ENCODE measurements at places on chromosomes 3 and 15.

DNA sequence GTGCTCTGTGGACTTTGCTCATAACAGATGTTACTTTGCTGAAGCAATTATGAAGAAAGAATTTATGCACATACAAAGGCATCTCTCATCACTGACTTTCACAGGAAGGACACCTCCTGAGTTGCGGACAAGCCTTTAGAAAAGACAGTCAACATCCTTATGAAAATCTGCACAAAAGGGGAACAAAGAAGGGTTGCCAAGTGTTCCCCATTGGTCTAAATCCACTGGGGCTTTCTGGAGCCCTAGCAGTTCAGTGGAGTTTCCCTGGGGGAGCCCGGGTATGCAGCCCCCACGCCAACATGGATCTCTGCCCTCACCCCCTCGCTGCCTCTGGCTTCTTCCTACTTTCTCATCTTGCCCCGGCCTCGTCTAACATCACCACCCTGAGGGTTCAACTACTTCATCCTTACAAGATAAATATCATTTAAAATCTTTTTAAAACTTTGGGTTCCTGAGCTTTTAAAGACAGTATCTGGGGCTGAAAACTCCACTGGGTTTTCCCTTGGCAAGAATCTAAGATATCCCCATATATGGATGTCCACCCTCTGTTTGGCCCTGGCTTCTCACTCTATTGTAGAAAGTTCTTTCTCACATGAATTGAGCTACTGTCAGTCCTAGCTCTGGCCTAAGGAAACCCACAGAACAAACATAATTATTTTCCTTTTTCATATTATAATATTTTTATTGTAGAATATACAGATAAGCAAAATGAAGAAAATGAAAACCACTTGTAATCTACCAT lies 207.9 kb upstream of the RGMA start:
- no peak for DNase-seq

GRCh38 chr3:188792793-188793192 lies 379.0 kb upstream of the TPRG1 start:
- no peak for DNase-seq

DNA sequence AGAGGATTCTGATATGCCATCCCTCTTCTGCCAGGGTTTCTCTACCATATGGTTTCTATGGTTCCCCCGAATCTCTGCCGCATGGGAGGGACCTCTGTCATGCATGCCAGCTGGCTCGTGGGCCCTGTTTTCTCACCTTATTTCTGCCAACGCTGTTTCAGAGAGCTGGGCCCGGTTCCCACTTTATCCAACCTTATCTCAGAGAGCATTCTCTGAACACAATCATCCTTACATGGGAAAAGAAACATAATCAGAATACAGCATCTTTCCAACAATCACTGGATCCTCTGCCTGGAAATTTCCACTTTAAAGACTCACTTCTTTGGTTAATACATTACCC lies 234.5 kb upstream of the ZBTB20 start:
- no peak for DNase-seq

DNA sequence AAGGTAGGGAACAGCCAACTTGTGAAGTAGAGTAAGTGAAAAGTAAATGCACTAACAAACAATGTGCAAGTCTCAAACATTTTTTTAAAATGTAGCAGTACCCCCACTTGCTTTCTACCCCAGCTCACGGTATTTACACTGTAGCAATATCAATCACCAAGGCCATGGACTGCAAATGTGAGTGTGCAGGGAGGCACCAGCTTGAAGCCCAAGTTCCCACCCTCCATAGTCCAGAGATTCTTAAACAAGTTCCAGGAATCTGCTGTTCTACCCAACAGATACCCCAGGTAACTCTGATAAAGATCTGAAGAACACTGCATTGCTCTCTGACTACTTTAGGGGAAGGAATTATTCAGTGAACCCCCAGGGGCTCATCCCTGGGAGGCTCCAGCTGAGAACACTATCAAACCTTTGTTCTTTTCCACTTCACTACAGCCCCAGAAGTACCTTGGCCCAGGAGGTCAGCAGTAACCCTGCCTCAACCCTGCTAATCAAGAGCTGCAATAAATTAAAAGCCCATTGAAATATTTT lies 86.1 kb downstream of the FOXP1 start:
- no peak for DNase-seq

DNA sequence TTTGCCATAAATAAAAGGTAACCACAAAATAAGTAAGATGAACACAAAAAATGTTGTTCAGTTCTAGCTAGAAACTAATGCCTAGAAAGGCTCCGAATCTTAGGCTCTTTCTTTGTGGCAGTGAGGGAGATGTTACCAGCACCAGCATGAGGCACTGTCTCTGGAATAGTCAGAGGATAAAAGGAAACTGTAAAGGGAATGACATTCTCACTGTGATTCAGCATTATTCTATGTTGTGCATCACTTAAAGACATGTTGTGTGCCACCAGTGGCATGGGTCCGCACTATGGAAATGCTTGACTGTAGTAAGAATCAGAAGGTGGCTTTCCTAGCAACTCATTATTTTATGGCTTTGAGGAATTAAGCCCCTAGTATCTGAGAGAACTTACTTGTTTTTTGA lies 70.8 kb downstream of the SEC22A start:
- DNase-seq = no peak

DNA sequence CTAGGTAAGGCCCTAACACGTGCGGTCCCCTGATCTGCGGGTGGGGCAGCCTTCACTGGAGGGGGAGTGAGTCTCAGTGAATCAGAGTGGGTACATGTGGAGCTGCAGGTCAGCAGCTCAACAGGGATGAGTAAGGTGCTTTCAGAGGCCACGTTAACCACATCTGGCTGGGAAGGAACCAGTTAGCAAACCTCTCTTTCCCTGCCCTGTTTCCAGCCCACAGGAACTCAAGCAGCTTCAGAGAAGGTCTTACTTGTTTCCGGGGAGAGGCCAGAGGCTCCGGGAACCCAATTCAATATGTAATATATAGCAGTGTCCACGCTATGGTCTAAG lies 175.3 kb downstream of the XXYLT1 start:
- no peak for DNase-seq

GRCh38 chr3:155730843-155731242 lies 14.0 kb downstream of the PLCH1 start:
- no peak for DNase-seq

- DNase-seq = no peak
These were observed 23.7 kb downstream of the PRR23E start for GRCh38 chr3:127216415-127217261.

DNA sequence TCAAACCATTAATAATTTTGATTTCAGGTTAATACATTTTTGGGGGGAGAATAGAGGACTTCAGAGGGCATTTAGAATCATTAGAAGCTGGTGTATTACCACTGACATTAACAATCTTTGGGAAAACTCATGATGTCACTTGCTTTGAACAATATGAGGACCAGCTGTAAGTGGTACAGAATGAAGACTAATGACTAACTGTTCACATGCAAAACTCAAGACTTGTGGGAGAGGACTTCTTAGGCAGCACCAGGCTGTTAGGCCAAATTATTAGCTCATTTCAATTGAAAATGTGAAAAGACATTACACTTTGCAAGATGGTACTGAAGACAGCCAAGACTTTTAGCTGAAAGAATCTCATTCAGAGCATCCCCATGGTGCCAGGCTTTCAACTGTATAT lies 426.2 kb upstream of the ADAMTS9 start:
- DNase-seq = no peak

- no peak for DNase-seq
These were observed 36.5 kb downstream of the DAPK2 start for GRCh38 chr15:64009798-64010261.

DNA sequence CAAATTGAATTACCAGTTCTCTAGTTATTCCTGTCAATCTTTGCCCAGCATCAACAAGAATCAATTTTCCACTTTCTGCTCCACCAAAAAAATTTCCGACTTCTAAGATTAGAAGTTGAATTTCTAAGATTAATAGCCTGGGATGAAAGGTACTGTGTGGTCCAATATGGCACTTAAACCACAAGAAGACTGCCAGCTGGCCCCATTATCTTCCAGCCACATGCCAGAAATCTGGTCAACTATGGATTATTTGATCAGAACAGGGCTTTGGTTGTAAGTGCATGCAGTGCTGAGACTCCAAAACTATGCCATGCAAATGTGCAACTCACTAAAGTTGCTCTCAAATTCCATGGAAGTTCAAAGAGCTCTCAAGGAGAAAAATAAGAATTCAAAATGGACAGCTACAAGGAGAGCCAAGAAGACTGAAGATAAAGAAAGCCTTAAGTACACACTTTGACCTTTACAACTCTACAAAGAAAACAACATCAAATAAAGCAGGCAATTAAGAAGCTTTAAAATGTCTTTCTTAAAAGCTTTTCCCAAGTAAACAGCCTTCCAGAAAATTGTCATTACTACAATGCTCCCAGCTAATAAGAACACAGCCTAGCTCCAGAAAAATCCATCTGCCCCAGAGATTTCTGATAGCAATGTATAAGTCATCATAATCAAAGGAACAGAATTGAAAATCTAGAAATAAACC lies 64.2 kb downstream of the ST3GAL6 start:
- DNase-seq = no peak

- no peak for DNase-seq
These were observed 11.0 kb downstream of the KAT2B start for GRCh38 chr3:20051123-20051806.

DNA sequence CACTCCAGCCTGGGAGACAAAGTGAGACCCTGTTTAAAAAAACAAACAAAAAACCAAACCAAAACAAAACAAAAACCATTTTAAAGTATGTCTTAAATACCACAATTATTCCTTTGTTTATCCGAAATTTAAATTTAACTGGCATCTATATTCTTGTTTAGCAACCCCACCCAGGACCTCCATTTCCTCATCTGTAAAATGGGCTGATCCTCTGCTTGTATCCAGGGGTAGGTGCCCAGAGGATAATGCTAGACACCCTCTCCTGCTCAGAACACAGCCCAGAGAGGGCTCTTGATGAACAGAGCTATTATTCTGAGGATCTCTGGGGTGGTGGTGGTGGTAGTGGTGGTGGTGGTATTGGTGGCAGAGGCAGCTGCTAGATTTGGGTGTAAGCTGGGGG lies 9.8 kb downstream of the SH2D7 start:
- DNase-seq = no peak

- DNase-seq = no peak
These were observed 252.0 kb downstream of the NR2F2 start for GRCh38 chr15:96582473-96582872.

DNA sequence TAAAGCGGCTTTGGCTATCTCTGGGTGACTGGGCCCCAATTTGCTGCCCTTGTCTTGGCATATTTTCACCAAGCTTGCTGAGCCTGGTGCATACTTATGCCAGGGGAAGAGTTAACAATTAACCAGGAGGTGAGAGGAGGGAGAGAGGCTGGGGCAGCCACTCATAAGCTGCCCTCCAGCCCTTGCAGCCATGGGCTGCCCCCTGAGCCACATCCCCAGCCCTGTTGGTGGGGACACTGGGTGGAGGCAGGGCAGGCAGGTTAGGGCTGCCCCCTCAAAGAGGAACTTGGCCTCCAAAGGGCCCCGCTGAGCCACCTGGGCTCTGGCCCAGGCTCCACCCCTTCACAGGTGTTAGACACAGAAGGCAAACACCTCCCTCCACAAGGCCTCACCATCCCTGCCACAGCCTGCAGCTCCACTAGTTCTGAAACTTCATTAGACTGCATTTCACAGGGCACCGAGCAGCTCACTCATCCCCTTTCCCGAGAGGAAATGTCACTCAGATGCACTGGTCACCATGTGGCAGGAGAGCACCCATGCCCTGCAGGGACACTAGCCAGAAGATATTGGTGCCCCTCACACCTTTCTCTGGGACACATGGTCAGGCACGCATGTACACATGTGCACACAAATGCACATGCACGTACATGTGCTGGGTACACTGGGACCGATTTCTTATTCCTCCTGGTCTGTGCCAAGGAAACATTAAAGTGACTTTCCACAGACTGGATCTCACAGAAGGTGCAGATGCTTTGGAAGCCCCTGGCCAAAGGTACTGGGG lies 20.2 kb downstream of the AMOTL2 start:
- no peak for DNase-seq

DNA sequence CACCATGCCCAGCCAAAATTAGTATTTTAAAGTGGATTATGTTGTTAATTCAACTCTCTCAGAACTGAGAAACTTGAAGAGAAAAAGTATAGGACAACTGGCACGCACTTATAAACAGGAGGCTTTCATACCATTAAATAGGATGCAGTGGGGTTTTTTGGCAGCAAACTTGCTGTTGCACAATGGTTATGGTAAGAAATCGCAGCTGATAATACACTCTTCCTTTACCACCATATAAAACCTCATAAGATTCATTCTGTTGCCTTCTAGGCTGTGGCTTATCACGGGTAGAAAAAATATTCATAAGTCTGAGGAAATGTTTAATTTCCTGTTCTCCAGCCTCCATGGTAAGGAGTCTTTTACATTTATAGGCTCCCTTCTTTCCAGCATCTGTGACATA lies 95.3 kb downstream of the TMCO5A start:
- no peak for DNase-seq

GRCh38 chr15:44541282-44541958 lies 4.5 kb downstream of the EIF3J start:
- DNase-seq = no peak

DNA sequence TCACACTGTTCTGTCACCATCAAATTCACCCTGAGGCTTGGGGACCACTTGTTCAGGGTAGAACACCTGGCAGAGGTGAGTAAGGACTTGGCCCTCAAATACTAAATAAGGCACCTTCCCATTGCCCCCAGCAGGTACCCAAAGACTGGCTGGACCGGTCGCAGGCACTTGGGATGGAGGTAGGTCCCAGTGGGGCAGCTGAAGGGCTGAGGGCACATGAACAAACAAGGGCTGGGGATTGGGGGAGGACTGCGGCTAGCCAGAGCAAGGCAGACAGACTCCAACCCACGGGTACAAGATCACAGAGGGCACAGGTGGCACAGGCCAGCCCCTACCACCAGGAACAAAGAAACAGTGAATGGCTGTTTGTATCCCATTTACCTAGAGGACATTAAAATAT lies 1.9 kb downstream of the MRPS25 start:
- no peak for DNase-seq

DNA sequence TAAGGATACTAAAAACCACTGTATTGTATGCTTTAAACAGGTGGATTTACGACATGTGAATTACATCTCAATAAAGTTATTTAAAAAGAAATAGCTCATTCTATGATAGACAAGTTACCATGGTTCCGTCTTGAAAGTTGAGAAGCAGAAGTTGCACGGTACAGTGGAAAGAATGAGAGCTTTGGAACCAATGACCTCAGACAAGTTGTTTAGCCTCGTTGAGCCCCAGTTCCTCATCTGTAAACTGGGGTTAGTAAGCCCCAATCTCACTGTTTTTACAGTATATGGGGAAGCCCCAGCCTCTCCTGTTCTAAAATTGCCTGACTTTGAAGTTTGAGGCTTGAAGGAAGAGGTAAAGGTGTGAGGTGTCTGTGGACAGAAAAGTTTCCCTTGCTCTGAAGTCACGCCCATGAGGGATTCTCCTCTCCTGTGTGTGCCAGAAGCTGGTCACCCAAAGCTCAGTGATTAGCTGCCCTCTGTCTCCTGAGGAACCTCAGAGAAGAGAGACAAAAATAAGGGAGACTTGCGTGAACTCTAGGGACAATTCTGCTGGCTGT lies 10.0 kb downstream of the CRYGS start:
- no peak for DNase-seq

GRCh38 chr3:112639455-112640225 lies 1.3 kb downstream of the CCDC80 start:
- no peak for DNase-seq

GRCh38 chr3:56989169-56989976 lies 71.1 kb upstream of the SPATA12 start:
- DNase-seq = no peak

Measured in NCI-H187 treated with DMSO at 0.1 percent for 48 hours (cell line).